Activated CD4-positive, alpha-beta T cell treated with anti-CD3 and anti-CD28 coated beads, Interleukin-2, amount 50 U/mL, for 4 hours (primary cell): ENCODE measurements at places on chromosomes 12 and 14.
A peak's percentile ranks its signal among the peaks of the same experiment; 100 is the strongest.

GRCh38 chr14:96203635-96204034, 1.0 kb upstream of the BDKRB2 start:
- DNase-seq: no peak

GRCh38 chr12:94725375-94726168, 75.2 kb upstream of the TMCC3 start:
- DNase-seq: no peak

GRCh38 chr14:75370416-75371205, 57.2 kb upstream of the JDP2 start:
- DNase-seq: no peak

- DNase-seq: peak; percentile 22
These were observed at the start of gene NFE2 for GRCh38 chr12:54300732-54301427. NFE2 (minus strand) TSS chr12:54301015; CDS start chr12:54295248, 5,767 bp downstream.

DNA sequence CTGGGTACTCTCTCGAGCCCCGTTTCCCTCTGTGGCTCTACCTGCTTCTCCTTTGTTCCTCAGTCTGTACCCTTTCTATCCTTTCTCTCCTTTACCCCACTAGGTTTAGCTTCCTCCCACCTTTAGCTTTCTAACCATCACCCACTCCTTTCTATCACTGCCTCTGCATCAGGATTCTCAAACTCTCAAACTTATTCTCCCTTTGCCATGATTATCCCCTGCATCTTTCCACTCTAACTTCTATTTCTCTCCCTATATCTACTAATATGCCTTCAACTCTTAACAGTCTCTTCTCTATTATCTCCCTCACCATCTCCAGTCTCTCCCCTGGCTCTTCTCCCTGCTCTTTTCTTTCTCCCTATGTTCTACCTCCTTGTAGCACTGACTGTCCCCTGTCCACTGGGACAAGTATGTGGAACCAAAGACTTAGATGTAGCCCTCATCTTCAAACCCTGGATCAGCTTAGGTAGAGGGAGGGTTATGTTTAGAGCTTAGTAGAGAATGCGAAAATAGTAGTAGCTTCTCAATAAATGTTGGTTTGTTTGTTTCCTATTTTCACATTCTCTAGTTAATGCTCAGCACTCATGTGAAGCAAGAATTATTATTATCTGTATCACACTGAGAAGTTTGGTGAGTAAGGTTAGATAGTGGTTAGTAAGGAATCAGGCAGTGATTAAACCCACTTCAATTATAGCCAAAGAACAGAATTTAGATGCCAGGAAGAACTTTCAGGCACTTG, 3.4 kb downstream of the GDF11 start:
- no peak for DNase-seq

DNA sequence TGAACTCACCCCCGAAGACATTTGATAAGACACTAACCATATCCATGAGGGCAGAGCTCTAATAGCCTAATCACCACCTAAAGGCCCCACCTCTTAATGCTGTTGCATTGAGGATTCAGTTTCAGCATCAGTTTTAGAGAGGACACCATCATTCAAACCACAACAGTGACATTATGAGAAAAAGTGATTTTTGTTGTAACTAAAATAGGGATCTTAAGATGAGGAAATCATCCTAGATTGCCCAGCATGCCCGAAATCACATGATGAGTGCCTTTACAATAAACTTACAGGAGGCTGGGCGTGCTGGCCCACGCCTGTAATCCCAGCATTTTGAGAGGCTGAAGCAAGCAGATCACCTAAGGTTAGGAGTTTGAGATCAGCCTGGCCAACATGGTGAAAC, 9.7 kb upstream of the GLT1D1 start:
- no peak for DNase-seq

DNA sequence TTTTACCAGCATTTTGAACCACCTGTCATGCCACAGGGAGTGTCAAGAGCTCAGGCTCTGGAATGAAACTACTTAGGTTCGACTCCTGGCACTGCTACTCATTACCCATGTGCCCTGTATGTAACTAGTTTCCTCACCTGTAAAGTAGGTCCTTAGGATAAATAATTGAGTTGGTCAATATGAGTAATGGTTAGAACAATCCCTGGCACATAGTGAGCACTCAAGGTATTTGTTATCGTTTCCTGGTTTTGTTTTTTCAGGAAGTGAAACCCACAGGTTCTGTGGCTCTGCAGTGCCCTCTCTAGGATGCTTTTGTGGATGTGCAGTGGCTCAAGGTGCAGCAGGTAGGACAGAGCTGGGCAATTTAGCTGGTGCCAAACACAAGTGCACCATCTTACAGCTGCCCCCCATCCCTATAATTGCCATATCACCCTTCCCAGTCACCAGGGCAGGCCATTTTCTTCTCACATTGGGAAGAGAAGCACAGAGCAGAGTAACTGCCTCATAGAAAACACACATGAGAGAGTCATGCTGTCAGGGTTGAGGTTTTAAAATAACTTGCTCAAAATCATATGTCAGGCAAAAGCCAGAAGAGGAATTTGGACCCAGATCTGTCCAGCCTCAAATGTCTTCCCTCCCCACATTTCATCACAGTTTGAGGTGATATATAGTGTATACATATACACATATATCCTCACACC, 297.5 kb downstream of the RPAP3 start:
- no peak for DNase-seq

DNA sequence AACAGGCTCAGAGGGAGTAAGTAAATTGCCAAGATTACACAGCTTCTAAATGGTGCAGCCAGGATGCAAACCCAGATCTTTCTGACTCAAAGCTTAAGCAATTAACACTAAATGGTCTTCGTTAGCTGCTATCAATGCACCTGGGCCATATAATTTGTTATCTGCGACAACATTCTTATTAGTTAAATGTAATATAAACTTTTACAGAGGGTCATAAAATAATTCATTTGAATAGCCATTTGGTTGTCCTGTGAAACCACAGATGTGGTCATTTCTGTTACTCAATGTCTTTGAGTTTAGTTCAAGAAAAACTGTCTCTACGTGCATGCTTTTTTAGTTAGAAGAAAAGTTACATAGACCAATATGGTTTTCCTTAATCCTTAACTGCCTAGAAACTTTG, 22.1 kb upstream of the NAP1L1 start:
- no peak for DNase-seq

- peak; percentile 15 for DNase-seq
These were observed 62.0 kb downstream of the NDUFA12 start for GRCh38 chr12:94941440-94941862.

DNA sequence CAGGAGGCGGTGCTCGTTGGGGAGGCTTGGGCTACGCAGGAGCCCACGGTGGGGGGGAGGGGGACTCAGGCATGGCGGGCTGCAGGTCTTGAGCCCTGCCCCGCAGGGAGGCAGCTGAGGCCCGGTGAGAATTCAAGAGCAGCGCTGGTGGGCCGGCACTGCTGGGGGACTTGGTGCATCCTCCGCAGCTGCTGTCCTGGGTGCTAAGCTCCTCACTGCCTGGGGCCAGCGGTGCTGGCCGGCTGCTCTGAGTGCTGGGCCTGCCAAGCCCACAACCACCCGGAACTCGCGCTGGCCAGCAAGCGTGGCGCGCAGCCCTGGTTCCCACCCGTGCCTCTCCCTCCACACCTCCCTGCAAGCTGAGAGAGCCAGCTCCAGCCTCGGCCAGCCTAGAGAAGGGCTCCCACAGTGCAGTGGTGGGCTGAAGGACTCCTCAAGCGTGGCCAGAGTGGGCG, 3.2 kb downstream of the METTL25 start:
- DNase-seq: no peak

GRCh38 chr12:24109381-24110039, 160.0 kb upstream of the SOX5 start:
- DNase-seq: no peak

DNA sequence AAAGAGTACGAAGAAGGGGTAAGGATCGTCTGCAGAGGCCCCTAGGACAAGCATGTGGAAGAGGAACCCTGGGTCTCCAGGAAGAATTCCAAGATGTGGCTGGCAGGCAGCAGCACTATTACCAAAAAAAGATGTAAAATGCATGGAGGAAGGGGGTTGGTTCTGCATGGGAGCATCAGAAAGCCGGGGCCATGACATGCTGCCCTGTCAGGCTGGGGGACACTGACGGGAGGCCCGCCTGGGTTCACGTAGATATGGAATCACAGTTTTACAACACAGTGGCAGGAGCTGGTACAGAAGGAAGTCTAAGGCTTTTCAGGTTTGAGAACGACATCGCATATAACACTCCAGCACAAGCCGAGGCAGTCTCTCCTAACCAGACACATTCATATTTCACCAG, 150.0 kb upstream of the GSC start:
- no peak for DNase-seq

GRCh38 chr12:118371321-118372282, 1.1 kb downstream of the TAOK3 start:
- no peak for DNase-seq
